Activated T-helper 2 cell treated with anti-CD3 and anti-CD28 coated beads, Interferon-gamma antibody, Interleukin-2, Interleukin-4, amounts not matched to agents 10 μg/mL and 5 μg/mL and 100 μg/mL, durations not matched to agents 14 hours and 24 hours and 36 hours (primary cell): ENCODE measurements at places on chromosomes 5 and 9.

GRCh38 chr5:90581956-90582355 lies 23.4 kb downstream of the ADGRV1 start:
- no peak for DNase-seq

DNA sequence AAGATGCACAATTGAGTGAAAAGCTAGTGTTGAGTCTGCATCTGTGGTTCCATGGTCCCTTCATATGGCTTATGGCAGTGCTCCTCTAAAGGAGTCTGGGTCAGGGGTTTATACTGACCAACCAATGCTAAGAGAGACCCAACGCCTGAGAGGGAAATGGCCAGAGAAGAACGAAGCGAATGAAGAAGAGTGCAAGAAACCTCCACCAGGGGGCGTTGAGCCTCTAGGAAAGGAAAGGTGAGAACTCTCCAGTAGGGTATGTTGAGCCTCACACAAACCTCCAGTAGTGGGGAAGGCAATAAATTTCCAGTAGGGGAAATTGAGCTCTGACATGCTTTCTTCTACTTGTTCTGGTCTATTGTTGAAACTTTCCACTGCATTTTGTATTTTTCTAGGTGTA lies 470.6 kb downstream of the PRDM9 start:
- no peak for DNase-seq

DNA sequence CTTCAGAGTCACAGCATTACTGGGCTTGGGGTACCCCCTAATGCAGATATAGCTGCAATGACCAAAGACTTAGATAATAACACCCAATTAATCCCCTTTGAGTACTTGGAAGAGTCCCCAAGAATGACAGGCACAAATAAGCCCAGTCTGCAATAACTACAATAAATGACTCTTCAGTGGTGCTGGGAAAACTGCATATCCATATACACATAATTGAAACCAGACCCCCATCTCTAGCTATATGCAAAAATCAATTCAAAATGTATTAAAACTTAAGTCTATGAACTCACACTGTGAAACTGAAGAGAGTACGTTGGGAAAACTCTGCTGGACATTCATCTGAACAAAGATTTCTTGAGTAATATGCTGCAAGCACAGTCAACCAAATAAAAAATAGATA lies 422.5 kb downstream of the CDH18 start:
- DNase-seq = no peak

DNA sequence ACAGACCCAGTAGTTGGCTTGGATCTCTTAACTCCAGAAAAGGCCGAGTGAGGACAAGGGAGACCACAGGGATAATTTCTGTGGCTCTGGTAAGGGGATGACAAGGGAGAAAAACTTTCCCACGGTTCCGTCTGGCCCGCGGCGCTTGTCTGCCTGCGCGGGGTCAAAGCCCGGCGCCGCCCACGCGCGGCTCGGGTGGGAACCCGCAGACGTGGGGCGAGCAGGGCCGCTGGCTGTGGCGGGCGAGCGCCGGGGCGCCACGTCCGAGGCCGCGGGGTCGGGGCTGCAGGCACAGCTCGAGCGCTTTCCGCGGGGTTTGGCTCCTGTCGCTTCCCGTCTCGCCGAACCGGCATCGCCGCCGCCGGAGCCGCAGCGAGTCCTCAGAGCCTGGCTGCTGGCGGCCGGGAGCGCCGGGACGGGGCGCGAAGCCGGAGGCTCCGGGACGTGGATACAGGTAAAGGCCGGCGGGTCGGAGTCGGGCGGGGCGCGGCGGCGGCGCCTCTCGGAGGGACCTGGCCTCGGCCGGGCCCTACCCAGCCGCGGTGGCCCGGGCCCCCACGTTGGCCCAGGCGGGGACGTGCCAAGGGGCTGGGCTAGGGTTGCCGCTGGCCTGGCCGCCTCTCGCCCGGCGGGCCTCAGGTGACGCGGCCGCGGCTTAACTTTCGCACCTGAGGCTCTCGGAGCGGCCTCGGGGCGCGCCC lies at the start of gene RNF180:
Gene RNF180, plus strand, starts transcription at position 344 of the 701 bp plus-strand sequence. CDS start 34,965 bp downstream, outside the sequence.
- DNase-seq = no peak

GRCh38 chr5:83528439-83528769 lies 56.9 kb downstream of the VCAN start:
- no peak for DNase-seq

GRCh38 chr5:9045946-9046345 lies 499.9 kb downstream of the SEMA5A start:
- no peak for DNase-seq

DNA sequence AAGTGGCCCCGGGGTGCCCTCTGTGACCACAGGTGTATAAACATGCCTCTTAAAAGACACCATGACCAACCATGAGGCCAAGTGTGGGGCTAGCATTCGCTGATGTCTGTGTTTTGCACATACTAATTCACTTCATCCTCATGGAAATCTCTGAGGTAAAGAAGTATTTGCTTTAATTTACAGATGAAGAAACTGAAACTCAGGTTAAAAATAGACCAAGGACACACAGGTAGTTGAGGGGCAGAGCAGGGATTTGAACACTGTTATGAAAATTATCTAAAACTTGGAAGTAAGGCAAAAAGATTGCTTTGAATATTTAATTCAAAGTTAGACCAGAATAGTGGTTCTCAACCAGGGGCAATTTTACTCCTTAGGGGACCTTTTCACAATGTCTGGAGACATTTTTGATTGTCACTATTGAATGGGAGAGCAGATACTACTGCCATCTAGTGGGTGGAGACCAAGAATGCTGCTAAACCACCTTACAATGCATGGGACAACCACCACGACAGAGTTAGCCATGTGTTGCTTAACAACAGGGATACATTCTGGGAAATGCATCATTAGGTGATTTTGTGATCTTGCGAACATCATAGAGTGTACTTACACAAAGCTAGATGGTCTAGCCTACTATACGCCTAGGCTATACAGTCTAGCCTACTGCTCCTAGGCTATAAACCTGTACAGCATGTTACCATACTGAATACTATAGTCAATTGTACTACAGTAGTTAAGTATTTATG lies 8.0 kb upstream of the FXN start:
- peak; percentile 30 for DNase-seq

GRCh38 chr5:42005561-42006153 lies 80.6 kb downstream of the FBXO4 start:
- DNase-seq = no peak

GRCh38 chr9:114908104-114908622 lies 22.2 kb downstream of the TNFSF8 start:
- DNase-seq = peak; percentile 35

DNA sequence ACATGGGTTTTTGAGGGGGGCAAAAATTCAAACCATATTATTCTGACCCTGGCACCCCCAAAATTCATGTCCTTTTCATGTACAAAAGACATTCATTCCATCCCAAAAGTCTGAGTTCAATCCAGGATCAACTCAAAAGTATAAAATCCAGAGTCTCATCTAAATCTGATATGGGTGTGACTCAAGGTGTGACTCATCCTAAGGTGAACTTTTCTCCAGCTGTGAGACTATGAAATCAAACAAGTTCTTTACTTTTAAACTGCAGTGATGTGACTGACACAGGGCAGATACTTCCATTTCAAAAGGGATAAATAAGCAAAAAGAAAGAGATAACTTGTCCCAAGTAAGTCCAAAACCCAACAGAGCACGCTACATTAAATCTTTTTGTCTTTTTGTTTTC lies 20.6 kb upstream of the CYLC2 start:
- DNase-seq = no peak

DNA sequence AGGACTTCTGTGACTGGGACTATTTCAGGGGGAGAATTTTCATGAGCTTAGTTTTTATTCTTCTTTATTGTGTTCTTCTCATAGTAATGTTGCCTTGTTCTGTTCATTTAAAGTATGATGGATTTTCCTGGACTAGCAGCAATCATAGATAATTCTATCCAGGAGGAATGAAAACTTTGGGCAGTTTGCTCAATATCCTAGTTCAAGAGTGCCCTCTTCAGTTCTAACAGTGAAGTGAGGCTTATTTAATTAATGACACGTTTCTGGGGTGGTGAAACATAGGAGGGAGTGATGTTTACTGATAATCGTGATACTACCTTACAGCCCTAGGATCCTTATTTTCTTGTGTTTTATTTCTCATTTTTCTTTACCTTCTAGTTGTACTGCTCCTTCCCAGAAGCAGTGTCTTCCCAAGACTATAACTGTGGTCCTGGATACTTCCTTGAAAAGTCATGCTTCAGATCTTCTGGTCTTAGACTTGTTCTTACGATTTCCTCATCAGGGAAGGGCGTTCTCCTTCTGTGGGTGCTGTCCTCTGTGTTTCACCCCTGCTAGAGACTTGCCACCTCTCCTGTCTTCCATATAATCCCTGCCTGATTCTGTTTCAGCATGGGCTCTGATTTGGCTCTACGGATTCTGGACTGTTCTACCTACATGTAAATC lies 57.4 kb downstream of the CFAP95 start:
- no peak for DNase-seq

DNA sequence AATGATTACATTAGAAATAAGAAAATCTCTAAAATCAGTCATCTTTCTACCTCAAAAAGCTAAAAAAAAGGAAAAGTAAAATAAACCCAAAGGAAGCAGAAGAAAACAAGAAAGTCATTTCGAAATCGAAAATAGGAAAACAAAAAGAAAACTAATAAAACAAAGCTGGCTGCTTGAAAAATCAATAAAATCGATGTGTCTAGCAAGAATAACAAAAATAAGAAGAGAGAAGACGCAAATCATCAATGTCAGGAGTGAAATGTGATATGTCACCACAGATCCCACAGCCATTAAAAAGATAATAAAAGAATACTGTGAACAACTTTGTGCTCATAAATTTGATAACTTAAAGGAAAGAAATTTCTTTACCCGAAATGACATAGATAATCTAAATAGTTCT lies 218.1 kb upstream of the S1PR3 start:
- DNase-seq = no peak

- DNase-seq = no peak
These were observed 2.3 kb downstream of the CNOT8 start for GRCh38 chr5:154860765-154861164.

- no peak for DNase-seq
These were observed 567.4 kb downstream of the CCDC171 start for GRCh38 chr9:16120231-16120641.

- no peak for DNase-seq
These were observed 254.8 kb upstream of the PPP1R2B start for GRCh38 chr5:156595132-156595787.

DNA sequence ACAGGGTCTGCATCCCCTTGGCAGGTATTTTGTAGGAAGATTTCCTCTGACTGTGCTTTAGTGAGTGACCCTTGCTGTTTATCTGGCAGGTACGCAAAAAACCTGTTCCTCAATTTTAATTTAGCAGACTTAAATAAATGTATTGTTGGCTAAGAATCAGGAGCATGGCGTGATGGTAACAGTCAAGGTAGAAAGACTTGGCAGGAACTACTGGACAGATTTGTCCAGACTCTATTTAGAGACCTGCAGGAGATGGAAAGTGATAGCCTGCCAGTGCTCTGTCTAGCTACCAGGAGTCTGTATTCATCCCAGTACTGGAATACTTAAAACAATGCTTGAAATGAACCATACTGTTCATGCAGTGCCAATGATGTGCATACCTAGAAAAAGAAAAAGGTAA lies 78.8 kb upstream of the MAST4 start:
- DNase-seq = no peak
